ENCODE measurements at places on chromosomes 6 and 20.

GRCh38 chr6:73369157-73369556, 540 bp downstream of the OOEP start:
- no peak for DNase-seq

DNA sequence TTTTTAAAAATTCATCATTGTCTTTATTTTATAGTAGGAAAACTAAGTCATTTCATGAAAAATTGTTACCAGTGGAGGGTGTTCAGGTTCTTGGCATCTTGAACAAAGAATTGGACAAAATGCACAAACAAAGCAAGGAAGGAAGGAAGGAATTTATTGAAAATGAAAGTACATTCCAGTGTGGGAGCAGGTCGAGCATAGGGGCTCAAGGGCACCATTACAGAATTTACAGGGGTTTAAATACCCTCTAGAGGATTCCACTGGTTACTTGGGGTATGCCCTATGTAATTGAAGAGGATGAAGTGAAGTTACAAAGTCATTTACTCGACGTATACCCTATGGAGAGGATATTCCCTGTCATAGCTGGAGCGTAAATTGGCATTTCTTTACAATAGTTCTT, 37.4 kb upstream of the HDAC2 start:
- DNase-seq: no peak

DNA sequence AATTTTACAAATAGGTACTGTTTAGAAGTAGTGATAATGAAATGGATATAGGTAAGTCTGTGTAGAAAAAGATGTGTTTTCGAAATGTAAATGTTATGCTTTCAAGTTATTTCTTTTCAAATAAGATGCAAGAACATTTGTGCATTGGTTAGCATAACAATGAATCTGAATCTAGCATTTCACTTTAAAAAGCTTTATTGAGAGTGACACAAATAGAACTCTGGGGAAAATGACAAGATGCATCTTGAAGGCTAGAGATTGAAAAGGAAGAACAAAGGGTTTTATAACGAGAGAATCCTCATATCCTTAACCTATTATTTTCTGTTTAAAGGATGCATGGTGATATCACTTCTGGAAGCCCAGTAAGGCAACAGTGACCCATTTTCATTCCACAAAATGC, 639.9 kb upstream of the PTCHD4 start:
- no peak for DNase-seq

DNA sequence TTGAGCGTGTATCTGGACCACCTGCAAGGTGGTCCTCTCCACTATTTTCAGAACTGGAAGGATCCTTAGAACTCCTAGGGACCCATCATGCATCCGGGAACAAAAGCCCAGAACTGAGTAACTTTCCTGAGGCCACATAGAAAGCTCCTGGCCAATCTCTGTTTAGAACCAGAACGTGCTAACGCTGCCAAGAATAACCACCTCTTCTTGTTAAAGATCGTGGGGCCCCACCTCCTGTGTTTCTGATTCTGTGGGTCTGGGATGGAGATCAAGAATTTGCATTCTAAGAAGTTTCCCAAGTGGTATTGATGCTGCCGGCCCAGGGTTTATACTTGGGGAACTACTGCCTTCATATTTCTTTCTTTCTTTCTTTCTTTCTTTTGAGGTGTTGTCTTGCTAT, 13.3 kb downstream of the CD40 start:
- no peak for DNase-seq

- no peak for DNase-seq
Measured at GRCh38 chr6:19699932-19700331, 137.2 kb upstream of the ID4 start.

DNA sequence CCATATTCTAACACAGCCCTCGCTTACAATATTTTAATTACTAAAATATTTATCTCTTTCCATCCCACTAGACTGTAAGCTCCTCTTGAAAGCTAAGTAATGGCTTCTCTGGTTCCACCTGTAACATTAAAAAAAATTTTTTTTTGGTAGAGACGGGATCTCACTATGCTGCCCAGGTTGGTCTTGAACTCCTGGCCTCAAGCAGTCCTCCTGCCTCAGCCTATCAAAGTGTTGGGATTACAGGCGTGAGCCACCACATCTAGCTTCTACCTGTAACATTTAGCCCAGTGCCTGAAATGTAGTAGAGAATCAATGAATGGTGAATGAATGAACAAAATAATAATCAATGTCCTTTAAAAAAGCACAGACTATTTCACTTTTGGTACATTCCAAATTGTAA, 28.8 kb downstream of the DEK start:
- no peak for DNase-seq

DNA sequence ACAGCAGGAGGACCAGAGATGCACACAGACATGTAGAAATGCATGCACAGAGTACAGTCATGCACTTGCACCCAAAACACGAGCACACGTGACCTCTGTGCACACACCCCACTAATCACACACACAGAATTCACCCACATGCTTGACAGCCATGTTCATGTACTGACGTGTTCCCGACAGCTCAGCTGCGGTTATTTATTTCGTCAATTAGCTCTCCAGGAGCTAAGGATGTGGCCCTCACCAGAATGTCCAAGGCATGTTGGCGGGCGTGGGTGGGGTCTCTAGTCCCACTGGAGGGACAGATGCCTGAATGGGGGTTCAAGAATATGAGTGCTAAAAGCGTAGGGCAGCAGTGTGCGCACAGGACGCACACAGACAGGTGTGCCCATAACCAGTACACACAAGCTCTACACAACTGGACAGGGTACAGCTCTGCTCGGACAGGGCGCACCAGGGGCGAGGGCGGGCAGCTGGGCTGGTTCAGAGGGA, 571 bp upstream of the PRPF6 start:
- DNase-seq: no peak

DNA sequence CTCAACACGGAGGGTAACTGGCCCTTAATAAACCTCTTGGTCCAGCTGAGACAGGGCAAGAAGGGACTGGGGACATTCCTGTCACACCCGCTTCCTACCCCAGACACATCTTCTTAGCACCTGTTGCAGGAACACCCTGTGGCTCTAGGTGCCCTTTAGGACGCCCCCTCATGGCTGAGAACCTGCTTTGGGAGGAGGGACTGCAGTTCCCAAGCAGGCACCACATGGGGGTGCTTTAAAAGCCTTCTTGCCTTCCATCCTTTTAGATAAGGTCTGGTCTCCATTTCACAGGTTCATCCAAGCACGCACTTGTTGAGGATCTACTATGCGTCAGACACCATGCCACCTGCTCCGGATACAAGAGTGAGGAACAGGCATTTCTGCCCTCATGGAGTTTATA, 26.6 kb downstream of the NSFL1C start:
- no peak for DNase-seq

- no peak for DNase-seq
Measured at GRCh38 chr20:3663858-3664257, 659 bp upstream of the GFRA4 start.

- no peak for DNase-seq
Measured at GRCh38 chr6:51608383-51608782, 479.0 kb downstream of the PKHD1 start.

DNA sequence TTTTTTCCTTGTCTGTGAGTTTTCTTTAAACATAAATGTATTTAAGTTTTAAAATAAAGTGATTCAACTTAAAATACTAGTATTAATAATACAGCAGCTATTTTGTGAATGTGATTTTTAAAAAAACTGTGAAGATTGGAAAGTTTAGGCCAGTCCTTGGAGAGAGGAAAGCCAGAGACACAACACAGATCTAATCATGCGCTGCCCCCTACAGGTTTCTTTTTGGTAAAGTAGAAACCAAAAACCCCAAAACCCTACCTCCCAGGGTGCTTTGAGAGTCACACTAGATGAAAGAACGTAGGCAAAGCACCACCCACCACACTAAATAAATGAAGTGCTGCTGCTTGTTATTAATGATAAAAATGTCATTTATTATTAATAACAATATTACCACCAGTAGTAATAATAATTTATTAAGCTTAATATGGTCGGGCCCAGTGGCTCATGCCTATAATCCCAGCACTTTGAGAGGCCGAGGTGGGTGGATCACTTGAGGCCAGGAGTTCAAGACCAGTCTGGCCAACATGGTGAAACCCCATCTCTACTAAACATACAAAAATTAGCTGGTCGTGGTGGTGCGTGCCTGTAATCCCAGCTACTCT, 33.7 kb downstream of the SLC9A8 start:
- peak; percentile 2 for DNase-seq

DNA sequence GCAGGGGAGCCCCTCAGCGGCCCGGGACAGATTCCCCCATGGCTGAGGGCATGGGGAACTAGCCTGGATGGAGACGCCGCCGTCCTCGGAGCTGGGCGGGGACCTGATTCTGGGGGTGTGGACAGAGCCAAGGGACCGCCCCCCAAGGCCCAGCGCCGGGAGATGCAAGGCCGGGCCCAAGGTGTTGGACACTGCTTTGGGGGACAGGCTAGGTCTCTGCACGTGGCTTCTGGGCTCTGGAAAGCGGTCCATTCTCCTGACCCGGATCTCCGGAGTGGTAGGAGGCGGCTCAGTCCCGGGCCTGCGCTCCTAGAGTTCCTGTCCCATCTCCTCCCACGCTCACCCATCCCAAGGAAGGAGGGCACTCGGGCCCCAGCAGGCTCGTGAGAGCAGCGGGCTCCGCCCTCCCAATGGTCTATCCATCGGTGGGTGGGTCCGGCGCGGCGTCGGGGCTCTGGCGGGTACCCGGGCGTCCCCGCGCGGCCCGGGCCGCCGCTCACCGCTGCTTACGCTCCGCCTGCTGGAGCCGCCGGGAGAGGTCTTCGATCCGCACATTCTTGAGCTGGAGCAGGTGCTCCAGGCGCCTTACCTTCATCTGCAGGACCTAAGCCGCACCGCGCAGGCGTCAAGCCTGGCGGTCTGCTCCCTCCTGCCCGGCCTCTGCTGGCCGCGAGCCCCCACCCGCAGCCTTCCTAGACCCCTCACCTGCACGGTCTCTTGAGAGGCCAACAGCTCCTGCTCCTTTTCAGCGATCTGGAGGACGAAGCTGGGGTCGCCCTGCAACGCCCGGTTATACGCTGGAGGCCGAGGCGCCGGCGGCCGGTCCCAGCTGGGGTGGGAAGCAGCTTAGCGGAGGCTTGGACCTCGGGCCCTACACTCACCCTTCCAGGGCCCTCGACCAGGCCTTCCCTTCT, 3.3 kb downstream of the SPEF1 start:
- DNase-seq: peak; percentile 63

GRCh38 chr20:12598894-12599293, 409.9 kb upstream of the SPTLC3 start:
- no peak for DNase-seq

- DNase-seq: no peak
Measured at GRCh38 chr6:121533321-121533841, 97.9 kb downstream of the GJA1 start.

DNA sequence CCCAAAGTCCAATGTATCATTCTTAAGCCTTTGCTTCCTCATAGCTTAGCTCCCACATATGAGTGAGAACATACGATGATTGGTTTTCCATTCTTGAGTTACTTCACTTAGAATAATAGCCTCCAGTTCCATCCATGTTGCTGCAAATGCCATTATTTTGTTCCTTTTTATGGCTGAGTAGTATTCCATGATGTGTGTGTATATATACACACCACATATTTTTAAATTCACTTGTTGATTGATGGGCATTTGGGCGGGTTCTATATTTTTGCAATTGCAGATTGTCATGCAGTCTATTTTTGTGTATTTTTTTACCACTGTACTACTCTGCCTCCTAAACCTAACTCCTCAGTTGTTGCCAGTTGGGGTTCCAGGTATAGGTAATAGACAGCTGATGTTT, 74.7 kb downstream of the CD2AP start:
- DNase-seq: no peak

GRCh38 chr6:166419717-166420116, 37.0 kb upstream of the MPC1 start:
- no peak for DNase-seq

- DNase-seq: no peak
Measured at GRCh38 chr6:123869334-123869733, 65.7 kb downstream of the NKAIN2 start.

GRCh38 chr6:73898599-73898998, 202.6 kb downstream of the CD109 start:
- no peak for DNase-seq

GRCh38 chr6:133837801-133838349, 51.0 kb upstream of the TCF21 start:
- peak; percentile 51 for DNase-seq

- no peak for DNase-seq
Measured at GRCh38 chr6:57162516-57162915, 9.6 kb upstream of the BAG2 start.

DNA sequence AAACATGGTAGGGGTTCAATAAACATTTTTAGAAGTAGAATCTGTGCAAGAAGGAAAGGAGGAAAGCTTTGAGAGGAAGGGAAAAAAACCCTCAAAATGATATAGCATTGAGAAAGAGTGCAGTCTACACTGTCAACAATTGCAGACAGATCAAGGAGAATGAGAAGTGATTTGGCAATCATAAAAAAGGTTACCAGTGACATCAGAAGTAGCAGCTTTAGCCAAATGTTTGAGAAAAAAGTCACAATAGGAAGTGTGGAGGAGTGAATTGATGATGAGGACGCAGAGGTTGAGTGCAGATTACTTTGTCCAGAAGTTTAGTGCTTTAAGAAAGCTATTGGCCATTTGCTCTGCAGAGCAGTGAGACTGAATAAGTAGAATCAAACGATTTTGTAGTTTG, 155.0 kb downstream of the GJA1 start:
- no peak for DNase-seq

- DNase-seq: no peak
Measured at GRCh38 chr6:47076422-47077344, 34.6 kb upstream of the ADGRF1 start.

DNA sequence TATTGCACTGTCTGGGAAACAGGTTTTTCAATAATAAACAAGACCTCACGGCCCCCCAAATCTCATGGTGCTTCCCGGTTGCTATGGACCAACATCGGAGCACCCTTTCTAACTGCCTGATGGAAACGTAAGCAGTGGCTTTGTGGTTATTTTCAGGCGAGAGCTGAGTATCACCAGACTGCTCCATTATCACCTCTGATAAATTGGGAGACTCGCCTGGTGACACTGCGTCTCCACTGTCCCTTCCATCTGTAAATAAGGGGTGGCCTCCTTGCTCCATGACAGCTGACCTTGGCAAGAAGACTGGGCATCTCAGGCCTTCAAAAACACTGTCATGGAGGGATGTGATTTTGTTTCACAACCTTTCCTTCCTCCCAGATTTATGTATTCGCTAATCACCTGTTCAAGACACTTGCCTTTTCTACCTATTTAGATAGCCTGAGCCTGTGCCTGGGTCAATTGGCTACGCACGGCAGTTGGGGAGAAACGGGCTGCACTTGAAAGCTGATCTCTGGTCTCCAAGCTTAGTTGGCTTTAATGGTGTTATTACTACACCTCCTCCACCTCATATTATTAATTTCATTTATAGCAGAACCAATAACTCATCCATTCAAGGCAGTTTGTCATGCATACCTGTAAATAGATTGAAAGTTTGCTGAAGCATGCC, 17.7 kb upstream of the CDH4 start:
- peak; percentile 42 for DNase-seq

GRCh38 chr20:14853079-14853478, 515.7 kb upstream of the FLRT3 start:
- DNase-seq: no peak

All from NCI-H748 treated with DMSO at 0.1 percent for 48 hours (cell line).